A549 treated with ZK216348 at 1 μM for 4 hours (cell line): ENCODE measurements at places on chromosomes 11 and 22. TPM values are rescaled to one million over a fixed set of nuclear protein-coding genes. Genes with fewer than 3 reads are reported as not detected.

DLG2 gene
- 0.15 to 0.26 TPM (median 0.20 TPM) in 5 replicates for total RNA-seq

NUP50 gene
- total RNA-seq, result 24.3 to 34.5 TPM (median 32.1 TPM) in 5 replicates

MMP3 gene
- not detected in 5 replicates for total RNA-seq

CRYBB3 gene
- not detected in 5 replicates for total RNA-seq

KLHDC7B gene
- total RNA-seq, result 0.02 to 0.05 TPM in 2 of 5 replicates, not detected in the others

TYMP gene
- 7.8 to 20.8 TPM (median 19.9 TPM) in 5 replicates for total RNA-seq

OR5A1 gene
- not detected in 5 replicates for total RNA-seq

KCNJ5 gene
- total RNA-seq, result 0.09 to 0.12 TPM in 2 of 5 replicates, not detected in the others

NNMT gene
- total RNA-seq, result 269 to 383 TPM (median 352 TPM) in 5 replicates

BDNF gene
- total RNA-seq, result 6.7 to 10.1 TPM (median 8.4 TPM) in 5 replicates

ATG16L2 gene
- total RNA-seq, result 1.9 to 4.6 TPM (median 4.1 TPM) in 5 replicates

MCM5 gene
- 72.3 to 87.3 TPM (median 77.1 TPM) in 5 replicates for total RNA-seq

SLC7A4 gene
- not detected in 5 replicates for total RNA-seq

KCTD21 gene
- 6.2 to 8.5 TPM (median 7.5 TPM) in 5 replicates for total RNA-seq

FBLN1 gene
- 27.7 to 58.9 TPM (median 50.1 TPM) in 5 replicates for total RNA-seq

CYP2D6 gene
- 0.40 to 0.54 TPM (median 0.50 TPM) in 5 replicates for total RNA-seq

TOM1 gene
- total RNA-seq, result 10.9 to 14.2 TPM (median 13.7 TPM) in 5 replicates
